ENCODE measurements at places on chromosomes 2 and 18.
A peak's percentile ranks its signal among the peaks of the same experiment; 100 is the strongest.

DNA sequence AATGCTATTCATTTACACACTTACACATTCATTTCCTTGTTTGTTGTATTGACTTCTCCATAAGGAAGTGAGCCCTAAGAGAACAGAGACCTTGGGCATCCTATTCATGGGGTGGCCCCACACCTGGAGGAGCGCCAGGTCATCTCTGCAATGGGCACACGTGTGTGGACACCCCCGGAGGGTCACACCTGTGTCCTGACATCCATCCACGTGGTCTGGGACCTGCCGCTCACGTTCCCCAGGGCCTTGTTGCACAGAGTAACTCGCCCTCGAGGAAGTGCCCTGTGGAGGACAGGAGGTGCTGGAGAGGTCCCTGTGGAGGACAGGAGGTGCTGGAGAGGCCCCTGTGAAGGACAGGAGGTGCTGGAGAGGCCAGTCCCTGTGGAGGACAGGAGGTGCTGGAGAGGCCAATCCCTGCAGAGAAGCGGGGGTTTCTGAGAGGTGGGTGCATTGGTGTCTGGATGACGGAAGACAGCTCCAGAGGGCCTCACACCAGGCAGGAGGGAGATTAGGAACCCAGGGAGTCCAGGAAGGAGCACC is 73.2 kb upstream of the GPC1 start:
- no peak for DNase-seq

DNA sequence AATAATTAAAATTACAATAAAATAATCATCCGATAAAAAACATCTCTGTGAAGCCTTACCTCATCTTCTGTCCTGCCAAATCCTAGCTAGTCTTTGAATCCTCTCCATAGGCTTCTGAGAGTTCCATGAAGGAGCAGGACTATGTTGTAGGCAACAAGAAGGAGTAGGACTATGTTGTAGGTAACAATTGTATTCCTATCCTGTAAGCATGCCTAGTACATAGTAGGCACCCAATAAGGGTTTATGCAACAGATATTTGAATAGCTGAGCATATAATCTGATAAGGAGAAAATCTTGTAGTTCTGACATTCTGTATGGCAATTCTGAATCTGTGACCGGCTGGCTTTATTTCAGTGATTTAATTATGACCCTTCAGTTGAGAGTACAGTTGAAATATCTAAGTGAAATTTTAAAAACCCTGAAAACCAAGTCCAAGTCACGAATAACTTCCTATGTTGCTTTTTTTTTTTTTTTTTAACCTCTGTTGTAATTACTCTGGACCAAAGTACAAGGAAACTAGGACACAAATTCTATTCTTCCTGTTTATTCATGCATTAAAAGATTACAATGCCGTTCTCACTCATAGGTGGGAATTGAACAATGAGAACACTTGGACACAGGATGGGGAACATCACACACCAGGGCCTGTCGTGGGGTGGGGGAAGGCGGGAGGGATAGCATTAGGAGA is 27.8 kb downstream of the VWA3B start:
- DNase-seq, result no peak

DNA sequence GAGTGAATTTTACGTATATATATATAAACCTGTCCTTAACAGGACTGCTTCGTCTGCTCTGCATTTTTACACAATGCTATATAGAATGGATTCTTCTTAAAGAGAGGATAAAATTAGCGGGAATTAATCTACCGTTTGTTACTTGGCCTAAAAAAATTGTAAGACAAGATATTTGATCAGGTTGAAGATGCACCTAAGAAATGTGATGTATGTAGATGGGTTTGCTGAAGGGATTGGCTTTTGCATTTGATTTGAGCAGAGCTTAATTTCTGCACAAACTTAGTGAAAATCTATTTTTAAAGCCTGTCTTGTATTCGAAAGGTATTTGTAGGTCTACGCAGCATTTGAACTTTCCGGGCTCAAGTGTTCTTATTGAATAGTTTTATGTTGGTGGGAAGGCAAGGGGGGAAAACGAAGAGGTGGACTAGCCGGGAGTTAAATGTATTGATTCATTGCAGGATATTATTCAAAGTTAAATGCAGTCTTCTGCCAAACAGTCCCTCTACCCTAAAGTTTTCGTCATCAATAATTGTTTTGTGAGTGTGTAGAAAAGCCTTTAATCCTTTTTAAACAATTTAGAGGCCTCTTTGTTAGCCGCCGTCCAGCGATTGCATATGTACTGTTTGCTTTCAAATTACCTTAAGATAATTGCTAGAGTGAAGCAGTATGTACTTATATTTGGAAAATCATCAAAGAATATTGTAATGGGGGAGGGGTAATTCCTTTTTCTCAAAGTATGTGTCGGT is 1.2 kb downstream of the PPP1CB start:
- no peak for DNase-seq

DNA sequence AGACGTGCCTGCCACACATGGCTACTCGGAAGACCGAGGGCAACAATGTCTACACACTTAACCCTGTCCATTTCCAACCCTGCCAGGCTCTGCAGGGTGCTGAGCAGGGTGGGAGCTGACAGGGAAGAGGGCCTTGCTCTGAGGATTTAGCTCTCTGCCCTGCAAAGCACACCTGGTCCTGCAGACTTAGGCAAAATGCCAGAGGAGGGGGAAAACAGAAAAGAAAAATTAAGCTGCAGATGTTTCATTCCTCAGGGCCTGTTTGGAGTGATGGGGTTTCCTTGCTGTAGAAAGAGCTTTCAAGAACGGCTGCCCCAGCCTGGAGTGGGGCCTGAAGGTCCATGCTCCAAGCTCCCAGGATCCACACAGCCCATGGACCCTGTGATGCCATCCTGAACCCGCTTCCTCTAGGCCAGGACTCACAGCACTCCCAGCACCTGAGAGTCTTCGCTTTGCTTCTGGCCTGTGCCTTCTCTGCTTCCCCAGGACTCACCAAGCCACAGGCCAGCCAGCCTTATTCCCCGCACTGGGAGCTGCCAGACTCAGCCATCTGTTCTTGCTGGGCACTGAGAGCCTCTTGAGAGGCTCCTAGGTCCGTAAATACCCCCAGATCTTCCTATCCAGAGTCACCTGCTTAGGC is 9.1 kb upstream of the TEX51 start:
- DNase-seq, result no peak

- no peak for DNase-seq
These were observed 608.0 kb upstream of the PIK3C3 start for GRCh38 chr18:41347057-41347456.

- DNase-seq, result no peak
These were observed 67.2 kb downstream of the SPRED2 start for GRCh38 chr2:65364986-65365733.

DNA sequence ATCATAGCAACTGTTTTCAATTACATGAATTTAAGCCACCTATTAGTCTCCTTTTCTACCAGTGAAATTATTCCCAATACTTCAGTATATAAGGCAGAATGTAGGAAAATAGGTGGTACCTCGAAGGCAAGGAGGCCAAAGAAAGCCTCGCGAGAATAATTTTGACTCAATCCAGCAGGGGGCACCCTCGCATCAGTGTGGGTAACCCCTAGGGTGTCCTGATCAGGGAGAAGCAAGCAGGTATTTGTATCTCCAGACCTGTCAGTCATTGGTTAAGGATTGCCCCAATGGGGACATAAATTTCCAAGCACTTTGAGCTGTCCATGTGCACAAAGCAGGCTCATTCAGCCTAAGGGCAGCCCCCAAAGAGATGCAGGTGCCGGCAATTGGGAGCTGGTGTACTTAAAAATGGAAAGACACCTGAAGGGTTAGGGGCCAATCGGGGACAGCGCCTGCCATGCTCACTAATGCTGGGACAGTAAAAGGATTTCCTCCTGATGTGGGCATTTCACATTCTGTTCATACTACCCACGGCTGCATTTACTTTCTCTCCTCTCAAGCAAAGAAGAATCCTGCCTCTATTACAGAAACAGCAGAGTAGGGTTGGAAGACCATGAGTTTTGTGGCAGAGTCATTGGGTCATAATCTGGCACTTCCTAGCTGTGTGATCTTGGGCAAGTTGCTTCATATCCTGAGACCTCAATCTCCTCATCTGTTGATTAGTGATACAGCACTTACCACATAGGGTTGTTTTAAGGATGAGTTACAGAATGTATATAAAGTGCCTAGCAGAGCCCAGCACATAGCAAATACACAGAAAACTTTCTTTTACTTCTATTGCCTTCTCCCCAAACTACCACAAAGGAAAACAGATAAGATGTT is 136.1 kb downstream of the ICOS start:
- peak; percentile 69 for DNase-seq

DNA sequence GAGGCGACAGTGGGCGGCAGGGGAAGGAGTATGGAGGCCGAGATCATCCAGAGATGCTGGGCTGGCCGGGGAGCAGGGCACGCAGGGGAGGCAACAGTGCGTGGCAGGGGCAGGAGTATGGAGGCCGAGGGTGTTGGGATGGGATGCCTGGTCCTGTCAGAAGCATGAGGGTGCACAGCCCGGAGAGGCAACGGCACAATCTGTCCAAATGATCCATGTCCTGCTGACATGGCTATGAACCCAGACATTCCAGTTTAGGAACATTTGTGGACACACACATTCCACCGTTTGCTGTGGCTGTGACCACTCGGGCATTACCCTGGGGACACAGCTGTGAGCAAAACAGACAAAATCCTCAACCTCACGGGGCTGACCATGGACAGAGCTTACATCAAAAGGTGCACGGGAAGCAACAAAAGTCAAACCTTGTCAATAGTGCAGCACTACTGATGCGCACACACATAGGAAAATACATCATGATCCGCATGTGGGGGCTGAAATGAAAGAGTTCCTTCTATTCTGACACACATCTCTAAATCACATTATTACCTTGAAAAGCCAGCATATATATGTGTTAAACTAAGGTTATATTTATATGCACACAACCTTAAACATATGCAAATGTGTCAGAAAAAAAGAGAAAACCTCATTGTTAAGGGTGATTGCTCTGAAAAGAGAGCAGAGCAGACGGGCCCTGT is 144.0 kb upstream of the GPC1 start:
- DNase-seq, result no peak

- DNase-seq, result no peak
These were observed 69.5 kb upstream of the PELI1 start for GRCh38 chr2:64213532-64214275.
